ENCODE measurements at places on chromosomes 11 and 22. TPM values are rescaled to one million over a fixed set of nuclear protein-coding genes. Genes with fewer than 3 reads are reported as not detected.

TECTA gene
- polyA plus RNA-seq, result 1.7 TPM

DNA sequence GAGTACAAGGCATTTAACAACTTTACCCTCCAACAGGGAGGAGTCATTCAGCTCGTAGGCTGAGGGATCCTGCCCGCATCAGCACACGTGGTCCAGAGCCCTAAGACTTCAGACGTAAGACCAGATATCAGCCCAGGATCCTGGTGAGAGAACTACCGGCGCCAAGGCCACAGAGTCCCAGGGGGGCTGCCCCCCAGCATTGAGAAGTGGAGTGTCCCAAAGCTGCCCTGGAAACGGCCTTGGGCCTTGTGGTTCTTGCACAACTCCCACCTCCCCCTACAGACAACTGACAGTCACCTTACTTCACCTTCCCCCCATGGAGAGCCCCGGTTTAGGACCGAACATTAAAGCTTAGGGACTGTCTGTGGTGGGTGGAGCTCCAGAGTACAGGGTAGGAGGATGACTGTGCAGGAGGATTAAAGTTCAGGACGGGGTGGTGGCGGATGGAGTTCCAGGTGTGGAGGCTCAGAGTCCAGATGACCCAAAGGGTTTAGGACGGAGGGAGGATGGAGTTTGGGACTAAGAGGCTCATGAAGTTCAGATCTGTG lies 1.0 kb downstream of the C11orf91 start:
- no peak for DNase-seq

DNA sequence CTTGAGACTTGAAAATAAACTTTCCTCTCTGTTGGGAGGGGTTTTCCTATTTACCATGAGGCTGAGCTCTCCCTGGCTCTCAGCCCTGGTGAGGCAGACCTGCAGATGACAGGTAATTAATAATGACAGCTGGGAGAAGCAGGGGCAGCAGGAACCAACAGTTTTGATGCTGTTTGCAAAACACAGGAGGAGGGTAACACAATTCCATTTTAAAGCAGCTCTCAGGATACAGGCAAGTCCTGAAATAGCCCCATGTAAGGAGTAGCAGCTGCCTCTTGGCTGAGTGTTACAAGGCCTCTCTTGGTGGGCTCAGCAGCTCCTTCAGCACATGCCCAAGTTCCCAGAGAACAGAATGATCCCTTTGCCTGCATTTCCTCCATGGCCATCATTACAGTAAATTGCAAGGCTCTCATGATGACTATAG lies 13.3 kb downstream of the PARVA start:
- no peak for DNase-seq

DNA sequence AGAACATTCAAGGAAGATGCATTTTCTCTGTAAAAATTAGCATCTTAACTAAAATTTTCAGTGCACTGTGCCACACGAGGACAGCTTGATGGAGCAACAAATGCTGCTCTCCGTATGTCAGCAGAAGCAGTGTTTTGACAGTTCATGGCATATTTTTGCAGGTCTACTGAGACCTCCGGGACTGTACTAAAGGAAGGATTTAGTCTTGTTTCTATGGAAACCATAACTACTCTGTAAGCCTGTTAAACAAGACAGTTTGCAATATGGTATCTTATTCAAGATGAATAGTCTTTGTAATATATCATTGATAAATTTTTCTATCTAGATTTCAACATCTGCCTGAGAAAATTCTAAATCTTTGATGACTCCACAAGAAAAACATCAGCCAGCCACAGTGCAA lies 184.0 kb upstream of the GUCY1A2 start:
- peak; percentile 15 for DNase-seq

C22orf31 gene
- polyA plus RNA-seq, result 1.1 TPM

- DNase-seq, result no peak
Measured at GRCh38 chr11:82775736-82776346, 42.2 kb upstream of the FAM181B start.

DNA sequence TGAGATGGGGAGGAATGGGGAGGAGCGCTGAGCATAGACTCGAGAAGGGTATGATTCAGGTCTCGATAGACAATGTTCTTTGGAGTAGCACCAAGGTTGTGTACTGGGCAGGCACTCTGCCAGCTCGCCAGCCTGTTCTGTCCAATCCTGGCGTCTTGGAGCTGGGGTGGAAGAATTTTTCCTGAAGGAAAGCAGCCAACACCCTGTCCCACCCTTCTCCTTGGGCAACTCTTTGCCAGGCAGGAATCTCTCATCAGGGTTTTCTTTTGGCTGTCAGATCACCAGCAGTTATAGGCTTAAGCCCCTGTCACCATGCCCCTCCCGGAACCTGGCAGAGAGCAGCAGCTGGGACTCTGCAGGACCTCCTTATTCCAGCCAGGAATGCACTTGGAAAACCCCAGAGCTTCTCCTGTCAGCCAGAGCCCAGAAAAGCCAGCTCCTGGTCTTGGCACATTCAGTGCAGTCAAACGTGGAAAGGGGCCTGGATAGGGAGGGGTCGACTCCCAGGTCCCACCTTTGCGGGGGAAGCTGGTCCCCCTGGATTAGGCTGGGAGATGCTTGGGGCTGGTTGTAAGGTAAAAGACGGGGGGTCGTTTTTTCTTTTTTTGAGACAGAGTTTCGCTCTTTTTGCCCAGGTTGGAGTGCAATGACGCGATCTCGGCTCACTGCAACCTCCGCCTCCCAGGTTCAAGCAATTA lies 14.4 kb upstream of the SPTBN2 start:
- no peak for DNase-seq

GRCh38 chr22:48748860-48749554 lies 1078.7 kb downstream of the BRD1 start:
- no peak for DNase-seq

DNA sequence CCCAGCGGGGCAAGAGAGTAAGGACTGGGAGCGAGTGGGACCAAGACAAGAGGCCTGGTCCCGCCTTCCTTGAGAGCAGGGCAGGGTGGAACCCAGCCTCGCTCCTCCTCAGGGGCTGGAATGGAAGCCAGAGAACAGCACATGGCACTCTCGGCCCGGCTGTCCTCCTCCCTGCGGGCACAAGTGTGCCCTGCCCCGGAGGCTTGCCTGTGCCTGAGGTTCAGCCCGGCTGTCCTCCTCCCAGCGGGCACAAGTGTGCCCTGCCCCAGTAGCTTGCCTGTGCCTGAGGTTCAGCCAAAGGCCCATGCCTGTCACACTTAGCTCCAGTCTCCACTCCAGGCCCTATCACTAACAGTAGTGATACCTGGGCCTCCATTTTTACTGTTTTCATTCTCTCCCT lies 24.2 kb downstream of the SULT4A1 start:
- no peak for DNase-seq

DNA sequence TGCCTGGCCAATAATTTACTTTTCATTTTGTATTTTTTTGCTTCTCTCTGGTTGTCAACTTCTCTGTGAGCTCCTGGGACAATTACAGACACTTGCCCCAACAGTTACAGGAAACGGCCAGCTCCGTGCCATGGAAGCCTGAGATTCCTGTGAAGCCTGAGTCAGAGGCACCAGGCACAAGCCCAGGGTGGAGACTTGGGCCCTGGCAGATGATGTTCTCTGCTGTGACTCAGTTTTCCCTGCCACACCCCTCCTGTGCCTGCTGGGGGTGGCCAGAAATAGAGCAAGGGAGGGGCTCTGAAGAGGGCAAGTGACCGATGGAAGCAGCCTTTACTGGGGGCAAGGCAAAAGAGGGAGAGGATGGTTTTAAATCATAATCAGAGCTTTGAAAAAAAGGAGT lies 4.9 kb downstream of the ATP5MGL start:
- peak; percentile 46 for DNase-seq

GRCh38 chr11:123213307-123213771 lies 18.3 kb upstream of the CLMP start:
- DNase-seq, result no peak

DNA sequence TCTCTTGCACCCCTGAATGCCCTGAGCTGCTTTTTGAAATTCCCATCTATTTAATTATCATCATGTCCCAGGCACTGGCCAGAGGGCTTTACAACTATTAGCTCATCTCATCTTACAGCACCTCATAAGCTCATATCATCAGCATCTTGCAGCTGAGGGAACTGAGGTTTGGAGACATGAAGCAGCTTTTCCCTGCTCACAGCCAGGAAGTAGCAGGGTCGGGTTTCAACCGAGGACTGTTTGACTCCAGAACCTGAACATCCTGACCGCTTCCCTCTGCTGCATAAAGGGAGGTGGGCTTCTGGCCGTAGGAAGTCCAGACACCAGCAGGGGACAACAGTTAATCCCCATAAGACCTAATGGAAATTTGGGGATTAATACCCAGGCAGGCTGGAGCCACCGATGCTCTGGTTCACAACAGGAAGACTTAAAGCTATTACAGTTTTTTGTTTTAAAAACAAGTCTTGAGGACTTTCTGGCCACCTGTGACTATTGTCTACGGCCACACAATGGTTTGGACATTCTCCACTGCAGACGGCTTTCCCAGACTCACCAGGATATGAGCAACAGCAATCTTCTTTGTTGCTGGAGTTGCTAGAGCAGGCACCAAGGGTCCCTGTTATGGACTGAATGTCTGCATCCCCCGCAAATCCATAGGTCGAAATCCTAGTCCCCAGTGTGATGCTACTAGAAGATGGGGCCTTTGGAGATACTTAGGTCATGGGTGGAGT lies 47.4 kb downstream of the CHST1 start:
- peak; percentile 19 for DNase-seq

GRCh38 chr11:71064702-71065515 lies 187.5 kb downstream of the SHANK2 start:
- no peak for DNase-seq

DNA sequence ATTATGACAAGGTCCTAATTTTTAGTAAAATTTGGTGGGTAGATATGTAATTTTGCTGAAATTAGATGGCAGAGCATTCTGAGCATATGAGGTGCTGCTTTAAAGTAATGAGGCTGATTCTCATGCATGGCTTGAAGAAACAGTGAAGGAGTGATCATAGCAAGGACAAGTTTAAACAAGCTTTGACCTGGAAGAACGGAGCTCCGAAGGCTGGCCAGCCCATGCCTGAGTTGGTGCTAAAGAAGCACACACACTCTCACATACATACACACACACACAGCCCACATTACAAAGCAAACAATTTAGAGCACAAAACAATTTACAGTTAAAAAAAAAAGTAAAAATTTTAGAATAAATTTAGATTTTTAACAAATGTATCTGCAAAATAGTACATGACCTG lies 150.7 kb downstream of the DCDC1 start:
- no peak for DNase-seq

DNA sequence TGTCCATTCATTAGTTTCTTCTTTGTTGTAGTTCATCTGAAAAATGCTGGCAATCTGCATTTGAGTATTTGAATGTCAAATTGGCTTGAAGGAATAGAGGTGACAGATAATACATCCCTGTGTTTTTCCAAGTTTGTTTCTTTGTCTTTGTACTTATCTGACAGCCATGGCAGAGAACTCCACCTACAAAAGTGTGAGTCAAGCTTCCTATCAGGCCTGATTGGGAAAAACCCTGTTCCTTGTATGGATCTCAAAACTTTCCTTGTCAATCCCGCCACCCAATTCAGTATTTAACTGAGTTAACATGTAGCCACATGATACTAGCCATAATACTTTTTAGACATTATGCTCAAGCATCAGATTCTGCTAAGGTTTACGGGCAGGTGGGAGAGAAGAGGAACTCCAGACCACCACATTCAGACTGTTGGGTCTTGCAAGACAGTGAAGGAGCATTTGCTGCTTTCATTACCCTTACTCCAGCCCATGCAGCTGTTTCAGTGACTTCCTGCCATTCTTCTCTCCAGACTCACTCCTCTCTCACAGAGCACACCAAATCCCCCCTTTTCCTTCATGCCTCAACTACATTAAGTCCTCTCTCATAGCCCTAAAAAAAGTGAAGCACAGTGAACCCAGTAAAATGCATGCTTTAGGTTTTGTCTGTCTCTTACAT lies 65.9 kb downstream of the BLID start:
- no peak for DNase-seq

- peak; percentile 88 for DNase-seq
Measured at GRCh38 chr22:44363013-44363979, 50.5 kb upstream of the SHISAL1 start.

SCGB2A2 gene
- not detected for polyA plus RNA-seq

OR2D3 gene
- not detected for polyA plus RNA-seq

- no peak for DNase-seq
Measured at GRCh38 chr22:22818861-22819855, 68.5 kb upstream of the IGLL5 start.

GRCh38 chr11:13216711-13217075 lies 60.9 kb upstream of the BMAL1 start:
- no peak for DNase-seq

CTSC gene
- 69.3 TPM for polyA plus RNA-seq

INPP5J gene
- polyA plus RNA-seq, result 1.1 TPM

- no peak for DNase-seq
Measured at GRCh38 chr11:75281469-75282095, 41.0 kb downstream of the TPBGL start.

GRCh38 chr11:128630367-128631230 lies 43.2 kb upstream of the ETS1 start:
- DNase-seq, result peak; percentile 93

DNA sequence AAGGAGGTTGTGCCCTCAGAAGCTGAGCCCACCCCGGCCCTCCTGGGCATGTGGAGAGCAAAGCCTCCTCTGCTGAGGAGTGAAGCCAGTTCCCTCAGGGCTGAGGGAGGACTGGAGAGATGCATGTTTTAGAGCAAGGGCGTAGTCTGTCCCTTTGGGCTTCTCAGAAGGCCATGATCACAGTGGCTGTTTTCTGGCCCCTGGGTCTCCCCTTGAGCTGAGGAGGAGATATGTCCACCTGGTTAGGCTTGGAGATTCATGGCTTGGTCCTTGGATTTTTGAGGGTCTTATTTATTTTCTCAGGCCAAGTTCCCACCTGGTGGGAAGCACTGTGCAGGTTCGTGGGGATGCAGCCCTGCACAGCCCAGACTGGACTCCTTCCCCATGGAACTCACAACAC lies 46.5 kb upstream of the THY1 start:
- DNase-seq, result no peak

ADM2 gene
- polyA plus RNA-seq, result 0.56 TPM

- DNase-seq, result peak; percentile 88
Measured at GRCh38 chr11:126348806-126349582, 6.5 kb upstream of the ST3GAL4 start.

- DNase-seq, result peak; percentile 13
Measured at GRCh38 chr22:26172389-26172990, 3.2 kb downstream of the SEZ6L start.

VSIG10L2 gene
- not detected for polyA plus RNA-seq

- no peak for DNase-seq
Measured at GRCh38 chr11:125412509-125412908, 83.6 kb downstream of the FEZ1 start.

CNTF gene
- 0.58 TPM for polyA plus RNA-seq

DNA sequence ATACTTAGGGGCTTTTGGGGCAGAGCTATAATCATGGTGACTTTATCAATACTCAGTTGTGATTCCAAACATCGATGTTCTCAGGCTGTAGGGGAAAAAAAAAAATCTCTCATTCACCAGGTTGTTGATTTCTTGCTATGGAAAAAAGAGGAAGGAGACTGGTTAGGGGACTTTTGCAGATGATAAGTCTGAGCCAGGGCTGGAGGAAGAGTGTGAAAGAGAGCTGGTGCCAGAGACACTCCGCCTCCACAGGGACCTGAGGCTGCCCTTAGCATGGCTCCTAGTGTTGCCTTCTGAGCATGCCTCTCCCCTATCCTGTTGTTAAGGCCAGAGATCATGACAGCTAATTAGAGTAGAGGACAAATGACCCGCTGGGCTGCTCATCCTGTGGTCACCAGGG lies 16.9 kb downstream of the UPB1 start:
- no peak for DNase-seq

IRAG1 gene
- 4.0 TPM for polyA plus RNA-seq

Data from muscle of leg (tissue), 16 donors.